ENCODE measurements at places on chromosomes 3 and 15. TPM values are rescaled to one million over a fixed set of nuclear protein-coding genes. Genes with fewer than 3 reads are reported as not detected.

SH3GL3 gene
- not detected for polyA plus RNA-seq

CELF6 gene
- polyA plus RNA-seq: 0.74 TPM

ADCY5 gene
- polyA plus RNA-seq: 0.74 TPM

GRCh38 chr15:22890296-22890695, 51.8 kb downstream of the NIPA2 start:
- DNase-seq: no peak

GRCh38 chr15:75153565-75154276, 48.0 kb upstream of the C15orf39 start:
- no peak for DNase-seq

DNA sequence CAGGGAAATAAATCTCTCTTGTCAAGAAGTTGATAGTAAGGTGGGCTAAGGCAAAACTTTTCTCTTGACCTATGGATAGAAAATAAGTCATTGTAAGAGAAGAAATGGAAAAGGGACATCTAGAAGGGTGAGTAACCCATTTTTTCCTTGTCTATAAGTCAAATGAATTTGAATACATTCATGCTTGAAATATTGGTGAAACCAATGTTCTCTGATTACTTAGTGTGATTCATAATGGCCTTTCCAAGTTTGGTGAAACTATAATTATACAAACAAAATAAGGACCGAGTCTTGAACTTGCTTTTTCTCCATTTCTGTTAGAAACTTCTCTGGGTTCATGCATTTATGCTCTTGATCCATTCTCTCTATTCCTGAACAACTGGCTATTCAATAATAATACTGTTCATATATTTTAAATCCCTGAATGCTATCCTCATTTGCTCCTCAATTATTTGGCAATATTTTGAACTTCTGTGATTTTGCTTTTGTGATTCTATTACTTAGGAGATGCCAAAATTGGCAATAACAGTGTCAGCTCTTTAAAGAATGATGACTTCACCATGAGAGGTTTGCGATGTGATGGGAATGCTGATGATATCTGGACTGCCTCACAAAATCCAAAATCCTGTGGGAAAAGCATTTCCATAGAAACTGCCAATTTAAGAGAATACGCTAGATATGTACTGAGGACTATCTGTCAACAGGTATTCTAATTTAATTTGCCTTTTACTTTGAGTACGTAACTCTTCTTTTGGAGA, 12.3 kb downstream of the P2RY12 start:
- DNase-seq: no peak

DNA sequence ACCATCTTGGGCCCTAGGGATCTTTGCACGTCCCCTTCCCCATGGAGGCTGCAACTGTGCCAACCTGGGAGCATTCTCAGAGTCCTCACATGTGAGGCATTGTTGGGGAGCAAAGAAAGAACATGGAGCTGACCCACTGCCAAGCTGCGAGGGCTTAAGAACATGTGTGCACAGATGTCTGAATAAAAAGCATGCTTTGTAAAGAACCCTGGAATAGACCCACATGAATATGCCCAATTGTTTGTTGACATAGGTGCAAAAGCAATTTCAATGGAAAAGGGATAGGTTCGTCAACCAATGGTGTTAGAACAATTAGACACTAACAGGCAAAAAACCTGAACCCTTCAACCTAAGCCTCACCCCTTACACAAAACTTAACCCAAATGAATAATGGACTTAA, 9.3 kb downstream of the PGPEP1L start:
- no peak for DNase-seq

GRCh38 chr15:92901995-92902394, 1.9 kb downstream of the CHD2 start:
- DNase-seq: no peak

- DNase-seq: no peak
Measured at GRCh38 chr3:23330568-23330967, 127.4 kb downstream of the UBE2E2 start.

GRCh38 chr3:67388738-67389137, 265.7 kb downstream of the SUCLG2 start:
- no peak for DNase-seq

DNA sequence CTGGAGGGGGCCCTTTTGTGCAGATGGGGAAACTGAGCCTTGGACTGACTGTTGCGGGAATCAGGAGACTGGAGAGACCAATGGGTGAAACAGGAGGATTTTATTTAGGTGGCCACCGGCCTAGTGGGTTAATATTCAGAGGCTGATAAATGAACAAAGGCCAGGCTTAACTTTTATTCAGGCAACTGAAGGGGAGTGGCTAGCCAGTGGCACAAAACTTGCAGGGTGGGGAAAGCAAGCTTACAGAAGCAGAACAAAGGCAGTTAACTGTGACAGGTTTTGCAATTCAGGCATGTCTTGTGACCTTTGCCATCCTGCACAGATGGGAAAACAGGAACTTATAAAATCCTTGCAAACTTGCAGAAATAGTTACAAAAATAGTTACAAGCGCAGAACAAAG, 24.9 kb upstream of the ACAD9 start:
- no peak for DNase-seq

- no peak for DNase-seq
Measured at GRCh38 chr3:190012314-190012782, 108.3 kb downstream of the P3H2 start.

DNA sequence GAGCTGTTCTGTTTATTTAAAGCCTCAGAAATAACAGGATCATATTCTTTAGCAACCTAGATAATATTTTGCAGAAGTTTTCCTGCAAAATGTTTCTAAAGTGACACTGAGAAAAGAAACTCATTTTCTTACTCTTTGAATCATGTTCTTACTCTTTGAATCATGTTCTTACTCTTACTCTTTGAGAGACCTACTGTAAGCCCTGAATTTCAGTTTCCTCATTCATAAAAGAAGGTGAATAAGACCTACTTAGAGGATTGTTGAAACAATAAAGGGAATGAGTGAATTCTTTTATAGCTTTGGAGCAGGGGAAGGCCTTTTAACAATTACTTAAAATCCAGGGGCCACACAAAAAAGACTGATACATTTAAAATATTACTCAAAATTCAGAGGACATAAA, 221.7 kb upstream of the CMC1 start:
- no peak for DNase-seq

GRCh38 chr3:178823591-178824246, 247.9 kb downstream of the ZMAT3 start:
- no peak for DNase-seq

- no peak for DNase-seq
Measured at GRCh38 chr15:29451201-29451781, 181.7 kb upstream of the NSMCE3 start.

Measured in liver (tissue), 10 donors.